PC-9 (cell line): ENCODE measurements at places on chromosomes 13 and 19. TPM values are rescaled to one million over a fixed set of nuclear protein-coding genes. Genes with fewer than 3 reads are reported as not detected.
A peak's percentile ranks its signal among the peaks of the same experiment; 100 is the strongest.

- no peak overlapping the region for H3K4me3 ChIP-seq
- H3K4me1 ChIP-seq, result no peaks in the 10 kb centered on the region
- no peaks in the 10 kb centered on the region for H3K36me3 ChIP-seq
- H3K27ac ChIP-seq, result no peak overlapping the region
These were observed 52.1 kb downstream of the DACH1 start for GRCh38 chr13:71814806-71815360.

- H3K4me3 ChIP-seq, result no peak overlapping the region
- no peak overlapping the region for H3K27ac ChIP-seq
- no peaks in the 10 kb centered on the region for H3K36me3 ChIP-seq
- H3K4me1 ChIP-seq, result no peaks in the 10 kb centered on the region
- H3K27me3 ChIP-seq, result peaks cover 92% of the 10 kb centered on the region
These were observed 131.8 kb upstream of the PEG3 start for GRCh38 chr19:56972291-56972841.

GRCh38 chr19:15379999-15380647, 536 bp upstream of the AKAP8 start:
- no peaks in the 10 kb centered on the region for H3K36me3 ChIP-seq
- H3K4me1 ChIP-seq, result peaks cover 22% of the 10 kb centered on the region
- H3K27ac ChIP-seq, result peak overlapping the region; percentile 69
- peak; percentile 86 for DNase-seq
- H3K4me3 ChIP-seq, result peak overlapping the region; percentile 78

GRCh38 chr19:9406798-9407352, 28.5 kb downstream of the ZNF266 start:
- no peaks in the 10 kb centered on the region for H3K27me3 ChIP-seq
- H3K4me1 ChIP-seq, result peaks cover 11% of the 10 kb centered on the region; the same call in 1 of the 2 replicates
- H3K36me3 ChIP-seq, result 0 out of 2 replicates have a peak, but pooled peaks cover under 1% of the 10 kb centered on the region
- no peak overlapping the region for H3K27ac ChIP-seq

- H3K36me3 ChIP-seq, result no peaks in the 10 kb centered on the region; the same call in 1 of the 2 replicates
- H3K4me3 ChIP-seq, result no peak overlapping the region
- H3K27me3 ChIP-seq, result no peaks in the 10 kb centered on the region
These were observed 64.1 kb downstream of the TPT1 start for GRCh38 chr13:45276913-45277312.

DNA sequence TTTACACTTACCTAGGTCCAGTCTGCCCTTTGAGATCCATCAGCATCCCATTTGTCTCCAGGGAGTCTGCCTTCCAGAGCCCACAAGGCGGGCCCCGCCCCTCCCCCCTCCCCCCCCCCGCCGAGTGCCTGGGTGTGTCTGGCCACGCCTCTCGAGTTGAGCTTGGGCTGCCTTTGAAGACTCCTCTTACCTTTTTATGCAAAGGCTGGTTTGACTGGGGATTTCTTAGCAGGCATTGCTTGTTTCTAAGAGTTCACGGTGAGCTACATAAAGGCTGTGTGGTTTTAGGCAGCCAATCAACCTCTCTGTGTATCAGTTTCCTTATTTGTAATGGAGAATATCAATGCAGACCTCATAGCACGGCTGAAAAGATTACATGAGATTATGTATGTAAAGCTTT, 11.3 kb downstream of the GPR12 start:
- DNase-seq, result no peak
- H3K27ac ChIP-seq, result no peak overlapping the region
- no peaks in the 10 kb centered on the region for H3K4me1 ChIP-seq
- H3K4me3 ChIP-seq, result no peak overlapping the region
- no peaks in the 10 kb centered on the region for H3K36me3 ChIP-seq

DNA sequence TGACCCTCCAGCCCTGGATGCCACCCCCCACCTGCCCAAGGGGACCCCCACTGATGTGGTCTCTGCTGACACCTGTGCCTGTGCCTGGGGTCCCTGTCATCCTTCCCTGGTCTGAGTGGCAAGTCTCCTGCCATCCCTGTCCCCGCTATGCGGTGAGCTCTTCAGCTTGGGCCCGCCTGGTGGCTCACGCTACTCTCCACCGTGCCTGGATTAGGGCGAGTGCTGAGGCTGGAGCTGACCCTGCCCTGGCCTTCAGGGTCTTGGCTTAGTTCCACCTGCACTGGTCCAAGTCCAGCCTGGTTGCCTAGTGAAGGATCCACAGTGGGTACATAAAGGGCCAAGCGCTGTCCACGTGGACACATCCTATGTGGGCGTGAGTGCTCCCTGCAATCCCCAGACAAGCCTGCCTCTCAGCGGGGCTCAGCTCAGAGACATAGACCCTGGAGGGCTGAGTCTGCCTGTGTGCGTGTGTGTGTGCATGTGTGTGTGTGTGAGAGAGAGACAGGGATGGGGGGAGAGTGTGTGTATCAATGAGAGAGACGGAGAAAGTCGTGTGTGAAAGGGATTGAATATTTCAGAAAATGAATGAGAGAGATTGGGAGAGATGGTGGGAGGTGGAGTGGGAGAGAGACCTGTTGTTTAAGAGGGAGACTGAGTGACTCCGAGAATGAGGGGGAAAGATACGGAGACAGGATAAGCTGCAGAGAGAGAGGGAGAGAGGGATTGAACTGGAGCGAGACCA, 22.1 kb downstream of the WTIP start:
- peaks cover 14% of the 10 kb centered on the region for H3K27me3 ChIP-seq
- no peak overlapping the region for H3K27ac ChIP-seq
- H3K36me3 ChIP-seq, result no peaks in the 10 kb centered on the region
- no peaks in the 10 kb centered on the region for H3K4me1 ChIP-seq
- DNase-seq, result no peak
- no peak overlapping the region for H3K4me3 ChIP-seq

- H3K4me1 ChIP-seq, result no peaks in the 10 kb centered on the region
- no peak overlapping the region for H3K4me3 ChIP-seq
- no peak overlapping the region for H3K27ac ChIP-seq
- no peaks in the 10 kb centered on the region for H3K27me3 ChIP-seq
These were observed 776.9 kb downstream of the GPC5 start for GRCh38 chr13:92175330-92175729.

DNA sequence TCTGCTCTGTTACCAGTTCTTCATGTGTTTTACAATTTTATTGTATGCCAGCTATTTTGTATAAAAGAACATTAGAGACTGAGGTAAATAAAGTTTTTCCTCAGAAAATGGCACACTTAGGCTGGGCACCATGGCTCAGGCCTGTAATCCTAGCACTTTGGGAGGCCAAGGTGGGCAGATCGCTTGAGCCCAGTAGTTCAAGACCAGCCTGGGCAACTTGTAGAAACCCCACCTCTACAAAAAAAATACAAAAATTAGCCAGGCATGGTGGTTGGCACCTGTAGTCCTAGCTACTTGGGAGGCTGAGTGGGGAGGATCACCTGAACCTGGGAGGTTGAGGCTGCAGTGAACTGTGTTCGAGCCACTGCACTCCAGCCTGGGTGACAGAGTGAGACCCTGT, 32.0 kb downstream of the CCDC8 start:
- no peak overlapping the region for H3K4me3 ChIP-seq
- no peak for DNase-seq
- H3K36me3 ChIP-seq, result 0 out of 2 replicates have a peak, but pooled peaks cover 35% of the 10 kb centered on the region
- H3K27me3 ChIP-seq, result no peaks in the 10 kb centered on the region

- no peaks in the 10 kb centered on the region for H3K27me3 ChIP-seq
- peak overlapping the region; percentile 89 for H3K27ac ChIP-seq
- H3K36me3 ChIP-seq, result no peaks in the 10 kb centered on the region
- peak; percentile 12 for DNase-seq
These were observed 32.7 kb downstream of the KDM4B start for GRCh38 chr19:5001615-5002014.

DNA sequence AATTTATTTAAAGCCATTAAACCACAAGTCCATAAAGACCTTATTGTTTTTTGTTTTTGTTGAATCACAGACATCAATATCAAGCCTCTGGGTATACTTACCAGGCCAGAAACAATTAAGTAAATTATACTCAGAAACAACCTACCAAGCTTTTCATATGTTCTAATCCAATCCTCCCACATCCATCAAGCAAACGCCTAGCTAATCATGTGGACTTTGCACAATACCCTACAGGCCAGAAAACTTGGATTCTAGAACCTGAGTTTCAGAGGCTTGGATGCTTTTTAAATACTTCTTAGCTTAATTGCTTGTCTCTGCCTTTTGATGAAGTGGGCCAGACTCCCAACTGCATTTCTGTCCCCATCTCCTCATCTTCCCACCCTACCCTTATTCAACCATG, 39.9 kb downstream of the TGDS start:
- no peaks in the 10 kb centered on the region for H3K27me3 ChIP-seq
- peak; percentile 25 for DNase-seq
- H3K27ac ChIP-seq, result no peak overlapping the region
- H3K4me1 ChIP-seq, result peaks cover 5% of the 10 kb centered on the region

DNA sequence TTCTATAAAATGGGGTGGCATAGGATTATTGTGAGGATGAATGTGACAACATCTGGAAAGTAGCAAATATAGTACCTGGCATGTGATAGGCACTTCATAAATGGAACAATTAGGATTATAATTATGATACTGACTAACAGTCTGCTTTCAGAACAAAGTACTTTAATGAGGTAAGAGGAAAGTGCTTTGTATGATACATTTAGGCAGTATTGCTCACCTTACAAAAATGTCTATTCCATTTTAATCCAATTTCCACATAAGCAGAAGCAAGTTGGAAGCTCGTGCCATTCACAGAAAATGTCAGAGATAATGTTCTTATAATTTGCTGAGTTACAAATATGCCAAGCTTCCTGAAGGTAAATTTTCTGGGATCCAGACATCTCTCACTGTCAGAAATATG, 16.9 kb upstream of the HTR2A start:
- no peaks in the 10 kb centered on the region for H3K4me1 ChIP-seq
- no peaks in the 10 kb centered on the region for H3K27me3 ChIP-seq
- no peak for DNase-seq

DNA sequence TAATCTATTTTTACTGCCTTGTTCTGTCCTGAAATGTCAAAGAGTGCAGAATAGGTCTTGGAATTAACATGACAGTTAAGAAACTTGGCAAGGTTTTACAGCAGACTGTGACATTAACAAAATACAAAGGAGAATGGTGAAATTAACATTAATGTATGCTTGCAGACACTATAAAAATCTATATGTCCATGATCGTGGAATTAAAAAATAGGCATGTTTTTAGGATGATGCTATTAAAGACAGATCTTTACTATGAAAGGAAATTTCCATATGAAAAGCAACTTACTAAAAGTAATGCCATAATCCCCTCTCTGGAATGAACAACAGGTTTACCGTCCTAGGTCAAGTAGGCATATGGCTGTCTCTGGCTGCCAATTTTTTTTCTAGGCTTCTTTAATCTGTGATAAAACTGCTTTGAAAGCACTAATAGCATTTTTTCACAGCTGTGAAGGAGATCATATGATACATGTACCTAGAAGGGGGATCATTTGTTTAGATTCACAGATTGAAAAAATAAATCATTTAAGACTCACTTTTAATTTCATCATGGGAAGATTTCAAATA, 291.5 kb downstream of the ZNF536 start:
- no peak overlapping the region for H3K4me3 ChIP-seq
- peaks cover 40% of the 10 kb centered on the region for H3K27me3 ChIP-seq
- DNase-seq, result no peak
- no peaks in the 10 kb centered on the region for H3K36me3 ChIP-seq
- H3K27ac ChIP-seq, result no peak overlapping the region
- H3K4me1 ChIP-seq, result no peaks in the 10 kb centered on the region

- peaks cover 9% of the 10 kb centered on the region; the same call in 1 of the 2 replicates for H3K27me3 ChIP-seq
- no peaks in the 10 kb centered on the region for H3K36me3 ChIP-seq
- H3K4me3 ChIP-seq, result no peak overlapping the region
- H3K4me1 ChIP-seq, result no peaks in the 10 kb centered on the region
These were observed 6.9 kb downstream of the SBSN start for GRCh38 chr19:35521124-35521743.

GRCh38 chr13:77139306-77139705, 112.3 kb upstream of the FBXL3 start:
- peaks cover 15% of the 10 kb centered on the region for H3K4me1 ChIP-seq
- H3K27ac ChIP-seq, result no peak overlapping the region
- no peak overlapping the region for H3K4me3 ChIP-seq
- H3K36me3 ChIP-seq, result peaks cover 6% of the 10 kb centered on the region; the same call in 1 of the 2 replicates
- no peaks in the 10 kb centered on the region for H3K27me3 ChIP-seq
- DNase-seq, result no peak

- no peak overlapping the region for H3K27ac ChIP-seq
- no peaks in the 10 kb centered on the region for H3K36me3 ChIP-seq
- DNase-seq, result no peak
These were observed 47.6 kb downstream of the TEX29 start for GRCh38 chr13:111368091-111368490.

The PRR36 gene
- total RNA-seq, result 12.9 and 20.3 TPM in 2 replicates

The RNF17 gene
- not detected in 2 replicates for total RNA-seq

The NXNL1 gene
- not detected in 2 replicates for total RNA-seq

The RPS28 gene
- total RNA-seq, result 1,283 and 1,512 TPM in 2 replicates
